ENCODE measurements at places on chromosomes 1 and 21.
A peak's percentile ranks its signal among the peaks of the same experiment; 100 is the strongest.

DNA sequence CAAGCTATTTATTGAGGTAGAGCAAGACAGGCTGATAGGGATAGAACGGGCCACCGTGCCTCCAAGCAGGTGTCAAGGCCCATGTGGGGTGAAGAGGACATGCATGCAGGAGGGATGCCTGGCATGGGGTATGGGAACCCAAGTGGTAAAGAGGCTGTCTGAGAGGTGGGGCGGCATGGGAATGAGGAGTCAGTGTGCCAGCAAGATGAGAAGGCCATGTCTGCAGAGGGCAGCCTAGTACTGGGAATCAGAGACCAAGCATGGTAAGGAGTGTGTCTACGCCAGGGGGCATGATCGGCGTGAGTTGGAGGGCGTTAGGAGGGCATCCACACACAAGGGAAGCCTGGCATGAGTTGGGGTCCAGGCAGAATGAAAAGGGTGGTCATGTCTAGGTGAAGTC lies 303.7 kb upstream of the PLD5 start:
- no peak for DNase-seq

- DNase-seq: no peak
Observed at GRCh38 chr1:21818656-21819055, 6.6 kb downstream of the LDLRAD2 start.

DNA sequence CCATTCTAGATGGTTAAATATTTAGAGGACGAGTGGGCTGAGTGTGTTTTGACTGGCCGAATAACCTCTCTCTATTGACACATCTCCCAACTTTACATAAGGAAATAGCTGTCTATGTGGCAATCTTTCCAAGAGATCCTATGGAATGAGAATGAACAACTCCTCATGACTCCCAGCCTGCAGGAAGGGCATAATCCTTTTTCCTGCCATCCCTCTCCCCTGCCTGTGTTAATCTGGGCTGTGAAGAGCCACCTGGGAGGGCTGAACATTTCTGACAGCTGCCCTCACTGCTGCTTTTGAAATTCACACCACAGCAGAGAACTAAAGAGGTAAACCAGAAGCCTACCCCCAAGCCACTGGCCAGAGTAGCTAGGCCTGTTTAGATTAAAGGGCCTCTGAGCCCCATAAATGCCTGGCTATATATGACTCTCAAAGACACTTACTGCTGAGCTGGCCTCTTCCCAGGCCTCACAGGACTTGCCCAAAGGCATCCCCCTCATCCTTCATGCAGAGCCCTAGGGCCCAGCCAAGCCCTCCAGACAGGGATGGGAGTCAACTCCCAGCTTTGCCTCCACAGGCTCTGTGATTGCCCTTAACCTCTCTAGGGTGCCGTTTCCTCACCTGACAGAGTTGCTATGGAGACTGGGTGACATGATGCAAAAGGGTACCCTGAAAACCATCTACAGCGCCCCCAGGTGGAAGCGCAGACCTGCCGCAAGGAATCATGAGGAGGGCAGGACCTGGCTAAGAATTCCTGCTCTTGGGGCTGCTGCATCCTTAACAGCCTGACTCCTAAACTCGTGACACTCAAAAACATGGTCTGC lies 42.0 kb upstream of the LDLRAP1 start:
- no peak for DNase-seq

DNA sequence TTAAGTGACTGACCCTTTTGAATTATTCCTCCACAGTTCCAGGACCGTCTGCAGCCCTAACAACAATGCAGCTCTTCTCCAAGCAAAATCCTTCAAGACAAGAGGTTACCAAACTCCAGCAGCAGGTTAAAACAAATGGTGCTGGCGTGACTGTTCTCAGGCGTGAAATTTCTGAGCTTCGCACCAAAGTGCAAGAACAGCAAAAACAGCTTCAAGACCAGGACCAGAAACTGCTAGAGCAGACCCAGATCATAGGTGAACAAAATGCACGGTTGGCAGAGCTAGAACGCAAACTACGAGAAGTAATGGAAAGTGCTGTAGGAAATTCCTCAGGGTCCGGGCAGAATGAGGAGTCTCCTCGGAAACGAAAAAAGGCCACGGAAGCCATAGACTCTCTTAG lies 25.7 kb upstream of the DEGS1 start:
- DNase-seq: no peak

DNA sequence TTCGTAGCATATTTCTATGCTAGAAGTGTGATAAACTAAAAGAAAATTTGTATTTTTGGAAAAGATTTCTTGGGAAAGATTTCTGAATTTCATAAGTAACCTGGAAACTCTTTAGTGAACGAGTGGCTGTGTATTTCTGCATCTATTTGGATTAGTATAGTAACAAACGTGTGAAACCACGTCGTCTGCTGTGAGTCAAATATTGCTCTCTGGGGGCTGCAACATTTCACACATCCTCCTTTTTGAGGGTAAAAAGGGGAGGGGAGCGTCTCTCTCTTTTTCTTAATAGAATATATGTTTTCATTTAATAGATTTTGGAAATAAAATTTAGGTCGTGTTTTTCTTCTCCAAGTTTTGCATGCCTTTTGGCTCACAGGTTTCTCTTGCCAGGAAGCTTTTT lies 44.8 kb downstream of the LHX9 start:
- no peak for DNase-seq

GRCh38 chr1:208024406-208024805 lies 113.5 kb upstream of the CD34 start:
- DNase-seq: no peak

GRCh38 chr1:183089025-183089639 lies 65.9 kb downstream of the LAMC1 start:
- DNase-seq: peak; percentile 43

- DNase-seq: no peak
Observed at GRCh38 chr1:162373541-162374260, 3.0 kb downstream of the SPATA46 start.

- no peak for DNase-seq
Observed at GRCh38 chr1:97610748-97611147, 310.1 kb downstream of the DPYD start.

DNA sequence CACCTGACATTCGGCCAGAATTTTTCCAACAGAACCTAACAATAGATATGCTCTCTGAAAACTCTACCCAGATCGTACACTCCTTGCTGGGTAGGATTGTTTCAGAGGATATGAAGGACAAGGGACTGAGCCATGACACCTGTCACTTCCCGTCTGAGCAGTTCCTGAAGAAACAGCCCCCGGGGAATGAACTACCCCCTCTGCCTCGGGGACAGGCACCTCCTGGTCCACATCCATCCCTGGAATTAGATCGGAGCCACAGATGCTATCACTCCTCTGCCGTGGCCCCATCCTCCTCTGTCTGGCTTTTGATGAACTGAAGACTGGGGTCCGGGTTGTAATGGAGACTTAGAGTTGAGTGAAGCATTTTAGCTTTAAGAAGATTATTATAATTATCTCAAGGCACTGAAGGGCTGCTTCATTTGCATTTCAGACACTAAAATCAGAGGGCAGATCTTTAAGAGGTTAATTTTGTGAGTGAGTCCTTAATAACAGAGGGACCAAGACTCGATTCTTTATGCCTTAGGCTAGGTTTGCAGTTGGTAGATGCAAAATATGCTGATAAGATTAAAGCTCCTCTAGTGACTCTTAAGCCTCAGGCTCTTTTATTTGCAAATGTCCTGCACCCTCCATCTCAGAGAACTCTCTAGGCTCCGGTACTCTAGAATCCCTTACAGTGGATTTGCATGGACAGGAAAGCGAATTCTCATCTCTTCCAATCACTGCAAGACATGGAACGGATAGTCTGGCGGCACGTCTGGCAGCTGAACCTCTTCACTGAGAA lies 333.8 kb downstream of the KIF26B start:
- no peak for DNase-seq

DNA sequence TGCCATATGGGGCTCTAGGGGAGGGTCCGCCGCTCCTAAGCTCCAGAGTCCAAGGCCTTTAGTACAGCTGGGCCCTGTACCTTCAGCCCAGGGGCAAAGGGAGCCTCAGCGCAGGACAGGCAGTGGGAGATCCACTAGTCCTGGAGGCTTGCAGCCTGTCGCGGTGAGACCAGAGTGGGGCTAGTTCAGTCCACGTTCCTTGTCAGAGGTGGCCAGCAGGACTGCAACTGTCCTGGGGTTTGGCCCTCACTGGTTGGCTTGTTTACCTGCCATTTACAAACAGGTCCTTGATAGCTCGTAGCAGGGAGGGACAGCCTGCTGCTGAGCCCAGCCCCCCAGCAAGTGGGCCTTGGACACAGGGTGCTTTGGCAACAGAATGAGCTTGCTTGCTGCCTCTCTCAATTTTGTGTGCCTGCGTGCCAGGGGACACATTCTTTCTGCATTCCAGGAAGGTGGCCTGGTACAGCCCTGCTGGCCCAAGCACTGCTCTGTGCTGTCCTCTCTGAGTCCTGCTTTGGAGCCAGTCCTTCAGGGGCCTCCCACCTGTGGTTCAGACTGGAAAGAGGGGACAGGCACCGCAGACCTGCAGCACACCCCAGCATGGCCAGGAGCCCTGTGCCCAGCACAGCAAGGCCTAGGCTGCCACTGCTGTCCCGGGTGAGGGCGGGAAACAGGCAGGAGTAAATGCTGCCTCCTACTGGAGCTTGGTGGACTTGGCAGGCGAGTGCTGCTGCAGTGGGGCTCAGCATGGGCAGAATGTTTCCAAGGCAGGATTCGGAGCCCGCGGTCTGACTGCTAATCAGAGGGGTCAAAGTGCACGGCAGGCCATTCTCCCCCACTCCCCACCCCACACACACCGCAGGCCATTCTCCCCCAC lies 15.2 kb downstream of the H6PD start:
- DNase-seq: peak; percentile 67

GRCh38 chr1:226268421-226269124 lies 40.4 kb downstream of the LIN9 start:
- peak; percentile 21 for DNase-seq

GRCh38 chr1:221268295-221268694 lies 389.1 kb downstream of the HLX start:
- DNase-seq: no peak

- DNase-seq: no peak
Observed at GRCh38 chr1:174153085-174153824, 6.1 kb upstream of the RABGAP1L start.

- no peak for DNase-seq
Observed at GRCh38 chr1:21372383-21372782, 67.6 kb upstream of the NBPF3 start.

DNA sequence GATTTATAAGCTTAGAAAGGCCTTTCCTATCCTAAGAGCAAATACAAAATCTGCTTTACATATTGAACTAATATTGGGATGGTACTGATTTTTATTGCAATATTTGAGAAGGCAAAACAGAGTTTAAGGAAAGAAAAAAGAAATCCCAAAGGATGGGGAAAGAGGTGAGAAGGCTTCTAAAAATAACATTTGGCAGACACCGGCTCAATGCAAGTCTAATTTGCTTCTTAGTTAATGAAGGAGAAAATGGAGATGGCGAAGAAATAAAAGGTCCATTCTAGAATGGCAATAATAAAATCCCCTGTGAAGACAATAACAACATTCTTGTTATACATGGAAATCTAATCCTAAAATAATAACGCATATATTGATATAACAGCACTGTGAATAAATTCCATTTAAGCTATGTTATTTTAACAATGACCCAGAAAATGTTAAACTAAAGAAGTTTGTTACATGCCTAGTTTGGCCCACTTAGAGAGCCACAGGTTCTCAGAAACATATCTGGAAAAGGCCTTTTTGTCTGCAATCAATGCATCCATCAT lies 117.7 kb downstream of the HLCS start:
- DNase-seq: no peak

GRCh38 chr1:159084152-159084551 lies 7.6 kb upstream of the AIM2 start:
- no peak for DNase-seq

DNA sequence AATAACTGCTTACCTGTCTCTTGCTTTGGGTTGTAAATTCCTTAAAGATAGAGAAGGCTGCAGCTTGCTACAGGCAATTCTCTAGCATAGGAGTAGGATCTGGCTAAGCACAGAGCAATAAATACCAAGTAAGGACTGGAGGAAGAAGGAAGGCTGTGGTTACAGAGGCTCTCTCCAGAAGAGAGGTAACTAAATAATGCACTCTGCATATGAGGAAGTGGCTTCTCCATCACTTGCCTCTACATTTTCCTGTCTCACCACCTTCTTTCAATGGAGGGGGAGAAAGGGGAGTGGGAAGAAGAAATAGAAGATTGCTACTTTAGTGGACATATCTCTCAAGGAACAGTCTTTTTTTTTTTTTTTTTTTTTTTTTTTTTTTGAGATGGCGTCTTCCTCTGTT lies 60.9 kb upstream of the LAX1 start:
- no peak for DNase-seq

DNA sequence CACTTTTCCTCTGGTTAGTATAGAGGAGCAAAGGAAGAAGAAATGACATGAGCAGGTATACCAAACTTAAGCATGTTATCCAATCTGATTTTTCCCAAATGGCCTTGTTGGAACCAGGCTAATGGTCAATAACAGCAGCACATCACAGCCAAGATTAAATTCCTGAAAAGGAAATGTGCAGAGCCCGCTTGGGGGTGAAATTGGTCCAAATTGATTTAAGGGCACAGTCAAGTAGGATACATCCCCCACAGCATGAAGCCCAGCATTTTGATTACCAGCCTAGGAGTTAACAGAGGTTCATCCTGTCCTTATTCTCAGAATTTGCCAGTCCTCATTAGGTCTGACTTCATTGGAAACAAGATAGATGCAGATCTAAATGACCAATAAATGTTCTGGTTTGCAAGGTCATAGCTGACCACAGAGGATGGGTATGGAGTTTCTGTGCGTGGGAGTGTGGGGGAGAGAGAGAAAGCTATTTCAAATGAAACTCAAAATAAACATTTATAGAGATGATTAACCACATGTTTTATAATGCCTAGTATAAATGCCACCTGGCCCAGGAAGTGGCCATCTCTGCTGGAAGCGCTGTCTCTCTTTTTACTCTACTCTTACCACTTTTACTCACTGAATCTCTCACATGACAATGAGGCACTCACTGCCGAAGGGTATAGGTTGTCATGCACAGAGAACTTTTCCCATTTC lies 38.7 kb downstream of the RGS5 start:
- DNase-seq: no peak

GRCh38 chr21:44566403-44566802 lies 7.1 kb upstream of the KRTAP10-4 start:
- no peak for DNase-seq

- DNase-seq: no peak
Observed at GRCh38 chr21:39386899-39387298, 38.0 kb upstream of the HMGN1 start.

DNA sequence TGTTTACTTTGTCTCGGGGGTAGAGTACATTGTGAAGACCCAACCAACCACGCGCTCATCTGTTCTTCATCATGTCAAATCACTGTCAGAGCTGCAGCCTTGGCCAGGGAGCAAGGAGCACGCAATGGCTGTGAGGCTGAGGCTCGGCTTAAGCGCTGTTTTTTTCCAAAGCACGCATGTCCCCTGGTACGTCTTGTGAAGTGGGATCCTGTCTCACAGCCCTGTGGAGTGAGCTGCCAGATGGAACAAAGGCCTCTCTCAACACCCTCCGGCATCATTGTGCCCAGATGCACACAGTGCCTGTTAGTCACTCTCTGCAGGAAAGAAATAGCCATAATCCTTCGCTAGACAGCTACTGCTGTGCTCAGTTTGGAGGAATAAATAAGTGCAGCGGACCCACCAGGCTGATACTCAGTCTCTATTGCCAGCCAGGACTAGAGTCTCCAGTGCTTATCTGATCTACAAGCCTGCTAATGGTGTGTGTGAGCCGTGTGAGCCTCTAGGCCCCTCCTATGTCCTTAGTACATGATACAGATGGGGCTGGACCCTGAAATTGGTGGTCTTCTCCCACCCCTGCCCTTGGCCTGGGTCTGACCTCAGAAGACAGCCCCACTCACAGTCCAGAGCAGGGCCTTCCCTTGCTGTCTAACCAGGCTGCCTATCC lies 91.3 kb upstream of the COA6 start:
- no peak for DNase-seq

GRCh38 chr21:42674351-42674940 lies 21.0 kb downstream of the PDE9A start:
- DNase-seq: no peak

- DNase-seq: no peak
Observed at GRCh38 chr1:227924833-227925574, 22.7 kb downstream of the WNT9A start.

Data from pancreas (tissue), 10 donors.